ENCODE measurements at places on chromosomes 12 and 14. TPM values are rescaled to one million over a fixed set of nuclear protein-coding genes. Genes with fewer than 3 reads are reported as not detected.

Gene JPH4
- 3.6 TPM for polyA plus RNA-seq

- no peak for DNase-seq
Observed at GRCh38 chr12:58105225-58106119, 164.1 kb downstream of the ATP23 start.

DNA sequence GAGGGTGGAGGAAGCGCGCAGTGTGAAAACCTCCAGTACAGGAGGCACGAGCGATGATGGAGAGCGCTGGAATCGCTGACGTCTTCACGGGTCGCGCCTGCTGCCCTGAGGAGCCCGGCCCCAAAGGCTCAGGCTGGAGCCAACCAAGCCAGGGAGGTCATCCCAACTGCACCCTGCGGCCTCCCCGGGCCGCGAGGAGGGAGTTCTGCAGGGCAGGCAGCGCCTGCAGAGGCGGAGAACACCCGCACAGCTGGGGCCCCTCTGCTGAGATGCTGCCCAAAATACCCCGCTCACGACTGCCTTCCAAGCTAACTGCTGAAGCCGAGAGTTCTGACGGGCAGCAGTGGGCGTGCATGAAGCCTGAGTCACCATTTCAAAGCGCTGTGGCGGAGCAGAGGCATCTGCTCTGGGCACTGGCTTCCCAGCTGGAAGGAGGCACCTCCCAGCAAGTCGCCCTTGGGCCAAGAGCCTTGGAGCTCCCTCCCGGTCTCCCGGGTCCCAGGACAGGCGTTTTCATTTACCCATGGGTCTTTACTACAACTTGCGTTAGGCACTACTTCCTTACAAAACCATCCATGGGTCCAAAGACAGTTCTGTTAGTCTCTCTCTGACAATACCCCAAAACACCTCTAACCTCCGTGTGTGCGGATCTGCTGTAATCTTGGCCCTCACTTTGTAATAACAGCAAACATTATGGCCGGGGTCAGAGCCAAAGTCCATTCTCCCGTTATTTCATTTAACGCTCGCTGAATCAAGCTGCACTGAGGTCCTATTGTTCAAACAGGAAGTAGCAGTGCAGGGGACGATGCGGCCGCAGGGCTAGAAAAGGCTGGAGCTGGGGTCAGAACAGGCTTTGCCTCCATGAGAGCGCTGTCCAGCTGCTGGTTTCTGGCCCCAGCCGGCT, 60.1 kb upstream of the RIMBP2 start:
- peak; percentile 91 for DNase-seq

- no peak for DNase-seq
Observed at GRCh38 chr12:125329239-125330102, 264.2 kb downstream of the AACS start.

All from kidney (tissue), 22 donors.